ENCODE measurements at places on chromosomes 6 and 20.

- no peak for DNase-seq
Observed at GRCh38 chr6:113385020-113385431, 472.1 kb upstream of the MARCKS start.

GRCh38 chr20:47352332-47353238 is 3.9 kb downstream of the ZMYND8 start:
- DNase-seq, result peak; percentile 43

DNA sequence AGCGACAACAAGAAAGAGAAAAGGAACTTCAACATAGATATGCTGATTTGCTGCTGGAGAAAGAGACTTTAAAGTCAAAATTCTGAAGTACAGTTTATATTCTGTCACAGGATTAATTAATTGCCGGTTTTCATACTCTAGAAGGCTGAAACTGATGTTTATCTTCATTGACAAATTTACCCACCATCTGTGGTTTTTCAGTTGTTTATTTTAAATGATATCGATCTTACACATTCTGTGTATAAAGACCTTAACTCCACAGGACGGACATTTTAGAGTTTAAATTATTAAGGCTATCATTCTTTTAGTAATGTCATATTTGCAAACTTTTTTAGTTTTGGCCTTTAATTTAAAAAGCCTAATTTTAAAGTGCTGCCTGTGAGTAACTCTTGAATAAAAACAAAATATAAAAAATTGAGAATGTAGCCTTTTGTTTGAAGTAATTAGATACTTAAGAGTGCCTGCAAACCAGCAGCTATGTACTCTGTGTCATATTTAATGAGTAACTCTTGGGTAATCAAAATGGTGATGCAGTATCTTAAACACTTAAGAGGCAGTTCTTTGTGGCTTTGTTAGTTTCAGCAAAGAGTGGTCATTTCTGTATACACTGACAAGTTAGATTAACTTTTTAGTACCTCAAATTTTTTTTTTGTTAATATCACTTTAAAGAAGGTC is 59.3 kb downstream of the CDC5L start:
- DNase-seq, result no peak

DNA sequence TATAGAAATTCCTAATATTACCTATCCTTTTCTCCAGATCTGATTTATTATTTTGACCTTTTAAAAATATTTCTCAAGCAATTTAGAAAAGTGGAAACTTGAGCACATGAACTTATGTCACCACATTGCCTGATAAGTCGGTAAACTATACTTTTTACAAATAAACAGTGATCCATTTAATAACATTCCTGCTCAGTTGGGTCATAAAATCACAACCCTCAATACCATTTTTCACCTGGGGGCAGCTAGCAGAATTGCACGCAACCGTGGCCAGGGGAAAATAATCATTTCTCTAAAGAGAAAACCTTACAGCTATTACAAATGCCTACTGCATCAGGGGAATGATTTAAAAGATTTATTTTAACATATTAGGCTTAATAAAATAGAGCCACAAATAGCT is 614.5 kb downstream of the PHF3 start:
- DNase-seq, result no peak

- no peak for DNase-seq
Observed at GRCh38 chr6:128000363-128000762, 99.5 kb upstream of the THEMIS start.

DNA sequence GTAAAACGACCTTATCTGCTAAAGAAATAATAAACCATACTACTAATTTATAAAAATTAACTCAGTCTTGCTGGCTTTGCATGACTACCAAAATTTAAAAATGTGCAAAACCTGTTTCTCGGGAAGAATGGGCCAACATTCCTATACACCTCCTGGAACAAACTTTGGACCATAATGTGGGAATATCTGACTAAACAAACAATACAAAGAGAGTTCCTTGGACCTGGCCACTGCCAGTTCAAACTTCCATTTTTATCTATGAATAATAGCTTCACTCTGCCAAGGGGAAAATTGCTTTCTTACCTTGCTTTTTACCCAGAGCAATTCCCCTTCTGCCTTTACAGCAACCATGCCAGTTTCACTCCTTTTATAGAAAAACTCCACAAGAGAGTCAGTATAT is 38.7 kb upstream of the POU5F1 start:
- DNase-seq, result no peak

DNA sequence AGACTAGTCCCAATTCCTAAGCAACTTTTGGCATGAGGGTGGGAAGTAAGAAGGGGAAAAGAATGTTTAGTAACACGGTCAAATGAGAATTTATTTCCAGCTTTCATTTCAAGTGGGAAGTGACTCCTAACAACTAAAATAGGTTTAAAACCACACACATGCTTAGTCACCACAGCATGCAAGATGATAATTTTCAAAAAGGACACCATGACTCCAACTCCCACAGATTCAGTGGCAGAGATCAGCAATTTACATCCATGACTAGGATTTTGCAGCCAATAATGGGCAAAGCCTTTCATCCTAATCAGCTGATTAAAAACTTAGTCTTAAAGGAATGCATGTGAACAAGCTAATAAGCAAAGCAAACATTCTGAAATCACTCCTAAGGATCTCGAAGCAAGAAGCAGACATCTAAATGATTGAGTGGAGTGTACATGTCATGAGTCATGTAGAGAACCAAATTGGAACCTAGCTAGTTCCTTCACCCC is 48.1 kb upstream of the GCLC start:
- DNase-seq, result no peak

- no peak for DNase-seq
Observed at GRCh38 chr6:21033575-21034026, 499.3 kb downstream of the CDKAL1 start.

GRCh38 chr6:28347119-28347518 is 2.6 kb upstream of the ZKSCAN3 start:
- DNase-seq, result no peak

- DNase-seq, result no peak
Observed at GRCh38 chr20:19397666-19398065, 185.2 kb downstream of the SLC24A3 start.

GRCh38 chr20:45924391-45925261 is 9.9 kb upstream of the PCIF1 start:
- peak; percentile 28 for DNase-seq

GRCh38 chr20:50794846-50795634 is at the start of gene BCAS4:
Gene BCAS4, plus strand, starts transcription at chr20:50795061. Its CDS starts 23 bp downstream, at chr20:50795084.
- peak; percentile 80 for DNase-seq

- no peak for DNase-seq
Observed at GRCh38 chr20:49323622-49324238, 45.9 kb upstream of the ZNFX1 start.

- DNase-seq, result no peak
Observed at GRCh38 chr6:63672582-63673129, 37.1 kb downstream of the PHF3 start.

GRCh38 chr20:56953048-56953586 is 313.3 kb downstream of the BMP7 start:
- DNase-seq, result no peak

DNA sequence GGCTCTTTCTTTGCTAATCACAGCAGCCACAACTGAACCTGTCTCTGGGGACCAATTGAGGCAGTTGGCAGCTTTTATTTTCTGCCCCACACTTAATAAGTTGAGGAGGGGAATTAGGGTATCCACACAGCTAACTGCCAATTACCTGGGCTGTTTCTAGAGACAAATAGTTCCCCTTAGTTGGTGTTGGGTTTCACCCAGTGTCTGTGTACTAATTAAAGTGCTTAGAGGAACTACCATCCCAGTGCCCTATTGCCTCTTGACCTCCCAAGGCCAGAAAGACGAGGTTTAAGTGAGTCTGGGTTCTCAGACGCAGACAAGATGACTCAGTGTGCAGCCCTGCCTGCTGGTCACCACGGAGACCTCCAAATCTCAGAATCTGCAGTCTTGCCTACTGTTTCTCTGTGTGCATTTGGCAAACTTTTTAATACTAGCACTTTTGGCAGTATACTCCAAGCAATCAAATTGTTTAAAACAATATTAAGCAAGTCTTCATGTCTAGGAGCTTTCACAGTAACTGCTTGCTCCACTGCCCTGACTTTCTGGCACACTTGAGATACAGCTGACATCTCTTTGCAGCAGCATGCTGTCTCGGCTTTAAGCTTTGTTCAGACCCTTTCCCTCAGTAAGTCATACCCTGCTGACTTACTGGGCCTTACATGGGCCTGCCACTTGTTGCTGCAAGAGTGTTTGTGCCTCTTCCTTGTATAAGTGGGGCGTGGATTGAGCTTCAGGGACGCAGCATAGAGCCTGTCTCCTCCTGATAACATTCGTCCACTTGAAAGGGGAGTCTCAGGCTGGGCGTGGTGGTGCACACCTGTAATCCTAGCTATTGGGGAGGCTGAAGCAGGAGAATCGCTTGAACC is 31.9 kb downstream of the STK35 start:
- no peak for DNase-seq

DNA sequence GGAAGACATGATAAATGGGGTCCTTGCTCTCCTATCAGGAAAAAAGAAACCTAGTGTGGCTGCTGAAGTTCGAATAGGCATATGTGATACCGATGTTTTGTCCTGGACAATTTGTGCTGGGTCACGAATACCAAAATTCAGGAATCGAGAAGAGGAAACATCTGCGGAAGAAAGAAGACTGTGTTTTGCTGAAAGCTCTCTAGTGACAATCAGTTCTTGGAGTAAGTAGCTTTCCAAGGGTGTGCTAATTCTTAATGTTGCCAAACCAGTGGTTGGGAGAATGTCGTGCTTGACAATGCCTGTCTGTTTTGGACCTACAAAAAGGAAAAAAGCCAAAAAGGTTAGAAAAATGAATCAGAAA is 956.1 kb downstream of the PHF3 start:
- no peak for DNase-seq

DNA sequence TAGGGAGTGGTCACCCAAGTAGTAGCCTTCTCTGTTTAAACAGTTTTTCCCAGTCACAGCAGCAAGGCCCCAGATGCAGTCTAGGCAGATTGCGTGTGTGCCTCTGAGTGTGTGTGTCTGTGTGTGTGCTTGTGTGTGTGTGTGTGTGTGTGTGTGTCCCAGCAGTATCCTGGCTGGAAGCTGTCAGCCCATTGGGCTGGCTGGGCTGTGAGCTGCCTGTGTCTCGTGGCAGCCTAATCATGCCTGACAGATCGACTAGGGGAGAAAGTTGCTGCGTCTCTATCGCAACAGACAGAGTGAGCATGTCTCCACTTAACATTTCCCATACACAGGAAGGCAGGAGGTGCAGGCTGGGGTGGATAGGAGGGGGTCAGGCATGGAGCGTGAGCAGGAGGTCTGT is 42.9 kb upstream of the LRFN2 start:
- DNase-seq, result no peak

- peak; percentile 74 for DNase-seq
Observed at GRCh38 chr6:36577301-36577700, 16.9 kb upstream of the SRSF3 start.

DNA sequence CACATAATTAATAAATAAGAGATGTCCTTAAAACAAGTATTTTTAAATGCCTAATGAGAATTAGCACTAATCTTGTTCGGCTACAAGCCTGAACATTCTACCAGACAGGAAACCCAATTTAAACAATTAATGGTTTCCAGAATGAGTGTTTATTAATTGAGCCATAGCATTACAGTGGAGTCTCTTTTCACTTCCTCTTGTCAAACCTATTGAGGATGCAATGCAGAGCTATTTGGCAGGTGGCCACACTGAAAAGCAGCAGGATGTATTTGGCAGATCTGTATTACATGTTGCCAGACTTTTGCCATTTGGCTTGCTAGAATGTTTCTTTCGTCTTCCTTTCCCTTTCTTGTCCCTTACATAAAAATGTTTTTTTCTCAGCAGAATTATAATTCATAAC is 475.2 kb upstream of the MARCKS start:
- DNase-seq, result no peak

DNA sequence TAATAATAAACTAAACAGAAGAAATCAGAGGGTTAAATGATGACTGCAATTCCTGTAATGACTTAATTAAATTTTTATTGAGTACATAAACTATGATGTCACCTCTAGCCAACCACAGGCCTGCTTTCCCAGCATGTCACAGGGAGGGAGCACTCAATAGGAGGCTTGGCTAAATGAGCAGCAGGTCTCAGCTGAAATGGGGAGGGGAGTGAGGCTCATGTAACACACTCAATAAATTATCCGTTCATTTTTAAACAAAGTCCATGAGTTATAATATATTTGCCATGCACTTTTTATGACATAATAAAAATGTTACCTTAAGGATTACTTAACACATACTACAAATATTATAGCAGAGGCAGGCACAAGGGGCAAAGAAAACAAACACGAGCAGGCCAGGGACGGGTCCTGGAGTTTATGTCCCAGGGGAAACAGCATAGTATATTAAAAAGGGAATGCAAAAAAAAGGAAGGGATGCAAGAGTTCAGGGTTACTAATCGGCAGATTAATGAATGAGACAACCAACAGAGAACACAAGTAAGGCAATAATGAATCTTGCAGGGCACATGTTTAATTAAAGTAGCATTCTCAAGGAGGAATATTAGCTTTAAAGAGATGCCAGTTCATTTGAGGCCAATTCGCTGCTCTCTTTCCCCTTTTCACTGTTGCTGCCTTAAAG is 27.1 kb upstream of the FAM83C start:
- DNase-seq, result no peak

- DNase-seq, result no peak
Observed at GRCh38 chr6:34511214-34511914, 44.8 kb downstream of the SPDEF start.

GRCh38 chr6:2502998-2503674 is 247.6 kb downstream of the MYLK4 start:
- no peak for DNase-seq

All from hematopoietic multipotent progenitor cell treated with erythropoietin and hydrocortisone succinate and interleukin-3 and kit ligand, for 15 days (in vitro differentiated cells).